ENCODE measurements at places on chromosomes 16 and 17.

DNA sequence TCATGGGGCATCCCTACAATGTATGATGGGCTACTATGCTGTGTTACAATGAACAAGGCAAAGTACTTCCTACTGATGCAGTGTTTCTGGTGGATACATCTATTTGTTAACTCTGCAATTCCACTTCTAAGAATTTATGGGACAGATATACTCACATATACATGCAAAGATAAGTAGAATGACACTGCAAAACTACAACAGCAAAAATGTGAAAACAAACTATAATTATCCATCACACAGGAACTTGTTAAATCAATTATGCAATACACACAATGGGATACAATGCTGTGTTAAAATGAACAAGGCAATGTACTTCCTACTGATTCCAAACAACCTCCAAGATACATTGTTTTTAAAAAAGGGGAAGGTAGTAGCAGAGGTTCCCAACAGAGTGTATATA, 3.2 kb downstream of the DDX52 start:
- H3K36me3 ChIP-seq, result peaks cover 38% of the 10 kb centered on the region
- no peak overlapping the region for H3K4me3 ChIP-seq
- H3K27me3 ChIP-seq, result no peaks in the 10 kb centered on the region
- no peak for DNase-seq
- H3K27ac ChIP-seq, result no peak overlapping the region

GRCh38 chr17:72967977-72968585, 124.4 kb downstream of the SLC39A11 start:
- no peaks in the 10 kb centered on the region for H3K4me1 ChIP-seq
- DNase-seq, result no peak
- H3K4me3 ChIP-seq, result no peak overlapping the region
- no peaks in the 10 kb centered on the region for H3K27me3 ChIP-seq
- H3K27ac ChIP-seq, result no peak overlapping the region

- H3K4me1 ChIP-seq, result no peaks in the 10 kb centered on the region
- no peak overlapping the region for H3K4me3 ChIP-seq
- no peaks in the 10 kb centered on the region for H3K27me3 ChIP-seq
- no peak for DNase-seq
These were observed 6.2 kb downstream of the BRCA1 start for GRCh38 chr17:43118679-43119615.

DNA sequence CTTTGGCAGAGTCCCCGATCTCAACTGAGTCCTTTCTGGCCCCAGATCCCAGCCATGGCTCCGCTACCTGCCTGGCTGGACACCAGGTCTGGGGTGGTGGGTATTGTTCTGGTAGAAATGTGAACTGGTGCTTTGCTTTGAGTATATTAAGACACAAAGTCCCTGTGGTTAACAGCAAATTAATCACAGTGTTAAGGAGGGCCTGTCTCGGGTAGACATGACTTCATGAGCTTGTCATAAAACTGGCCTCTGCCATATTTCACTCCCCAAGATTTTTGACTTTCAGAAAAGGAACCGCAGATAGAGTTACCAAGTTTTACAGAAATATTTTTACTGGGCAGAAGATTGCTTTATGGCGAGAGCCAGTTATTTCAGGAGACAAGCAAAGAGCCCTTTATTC, 19.5 kb downstream of the NKD1 start:
- H3K4me3 ChIP-seq, result no peak overlapping the region
- H3K4me1 ChIP-seq, result peaks cover 22% of the 10 kb centered on the region
- no peaks in the 10 kb centered on the region for H3K27me3 ChIP-seq
- peak overlapping the region; percentile 75 for H3K27ac ChIP-seq
- peaks cover 39% of the 10 kb centered on the region for H3K36me3 ChIP-seq

DNA sequence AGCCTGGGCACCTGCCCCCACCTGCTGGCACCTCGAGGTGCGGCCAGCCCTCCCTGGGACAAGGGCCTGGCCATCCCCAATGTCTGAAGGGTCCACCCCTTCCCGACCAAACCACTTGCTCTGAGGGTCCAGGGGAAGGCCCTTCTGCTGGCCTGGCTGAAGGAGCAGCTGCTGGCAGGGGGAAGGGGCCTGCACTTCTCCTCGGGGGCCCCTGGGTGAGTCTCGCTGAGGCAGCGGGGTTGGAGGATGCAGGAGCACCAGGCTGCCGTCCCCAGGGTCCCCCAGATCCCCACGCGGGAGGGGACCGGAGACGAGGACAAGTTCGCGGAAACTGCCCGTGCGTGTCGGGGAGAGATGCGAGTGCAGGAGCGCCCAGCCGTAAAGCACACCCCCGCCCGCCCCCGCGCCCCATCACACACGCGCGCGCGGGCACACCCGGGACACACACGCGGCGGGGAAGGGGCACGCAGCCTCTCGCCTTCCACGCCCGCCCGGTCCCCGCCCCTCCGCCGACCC, 725 bp upstream of the CACNA1H start:
- no peak for DNase-seq
- no peaks in the 10 kb centered on the region for H3K4me1 ChIP-seq

DNA sequence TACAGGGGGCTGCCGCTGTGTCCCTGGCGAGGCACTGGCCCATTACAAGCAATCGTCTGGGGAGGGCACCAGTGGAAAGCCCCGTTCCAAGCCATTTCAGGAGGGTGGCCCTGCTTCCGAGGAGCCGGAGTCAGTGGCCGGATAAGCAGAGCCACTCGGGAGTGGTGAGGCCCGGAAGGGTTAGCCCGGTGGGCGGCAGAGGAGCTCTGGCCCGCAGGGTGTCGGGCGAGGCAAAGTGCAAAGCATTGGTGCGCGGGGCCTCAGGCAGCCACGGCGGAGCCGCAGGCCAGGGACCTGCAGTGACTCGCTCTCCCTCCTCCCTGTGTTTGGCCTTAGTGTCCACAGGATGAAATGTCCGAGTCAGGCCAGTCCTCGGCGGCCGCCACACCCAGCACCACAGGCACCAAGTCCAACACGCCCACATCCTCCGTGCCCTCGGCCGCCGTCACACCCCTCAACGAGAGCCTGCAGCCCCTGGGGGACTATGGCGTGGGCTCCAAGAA, 24.6 kb downstream of the NME3 start:
- no peak for DNase-seq
- no peak overlapping the region for H3K27ac ChIP-seq
- H3K27me3 ChIP-seq, result no peaks in the 10 kb centered on the region
- H3K36me3 ChIP-seq, result peaks cover 79% of the 10 kb centered on the region
- no peaks in the 10 kb centered on the region for H3K4me1 ChIP-seq

DNA sequence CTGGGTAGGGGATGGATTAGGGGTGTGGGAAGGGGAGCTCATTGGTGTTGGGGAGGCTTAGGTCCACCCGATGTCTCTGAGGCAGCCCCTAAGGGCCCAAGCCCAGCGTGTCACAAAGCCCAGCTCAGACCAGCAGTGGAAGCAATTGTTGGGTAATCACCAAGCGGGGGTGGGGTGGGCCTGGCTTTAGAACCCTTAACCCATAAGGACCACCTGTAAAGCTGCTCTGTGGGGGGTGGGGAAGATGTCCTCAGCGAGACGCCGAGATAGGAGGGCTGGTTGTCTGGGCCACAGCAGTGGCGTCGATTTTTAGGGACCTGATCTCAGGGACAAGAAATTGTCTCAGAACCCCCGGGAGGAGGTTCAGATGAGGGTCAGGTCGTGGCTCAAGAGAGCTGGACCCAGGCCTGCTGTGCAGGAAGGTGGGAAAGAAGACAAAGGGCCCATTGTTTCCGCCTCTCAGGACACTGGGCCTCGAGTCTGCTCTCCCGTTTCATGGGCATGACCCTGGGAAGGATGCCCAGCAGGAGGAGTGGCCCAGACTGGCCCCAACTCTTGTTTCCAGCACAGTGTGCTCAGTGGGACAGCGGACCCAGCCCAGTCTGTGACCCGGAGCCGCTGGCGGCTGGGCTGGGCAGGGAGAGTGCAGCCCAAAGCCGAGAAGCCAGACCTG, 15.9 kb downstream of the ST6GALNAC2 start:
- DNase-seq, result no peak
- no peak overlapping the region for H3K27ac ChIP-seq
- H3K4me1 ChIP-seq, result no peaks in the 10 kb centered on the region
- peaks cover 14% of the 10 kb centered on the region for H3K27me3 ChIP-seq

- no peak overlapping the region for H3K27ac ChIP-seq
- no peak overlapping the region for H3K4me3 ChIP-seq
- DNase-seq, result no peak
- no peaks in the 10 kb centered on the region for H3K4me1 ChIP-seq
- no peaks in the 10 kb centered on the region for H3K27me3 ChIP-seq
These were observed 36.8 kb upstream of the DYNLL2 start for GRCh38 chr17:58046239-58047094.

DNA sequence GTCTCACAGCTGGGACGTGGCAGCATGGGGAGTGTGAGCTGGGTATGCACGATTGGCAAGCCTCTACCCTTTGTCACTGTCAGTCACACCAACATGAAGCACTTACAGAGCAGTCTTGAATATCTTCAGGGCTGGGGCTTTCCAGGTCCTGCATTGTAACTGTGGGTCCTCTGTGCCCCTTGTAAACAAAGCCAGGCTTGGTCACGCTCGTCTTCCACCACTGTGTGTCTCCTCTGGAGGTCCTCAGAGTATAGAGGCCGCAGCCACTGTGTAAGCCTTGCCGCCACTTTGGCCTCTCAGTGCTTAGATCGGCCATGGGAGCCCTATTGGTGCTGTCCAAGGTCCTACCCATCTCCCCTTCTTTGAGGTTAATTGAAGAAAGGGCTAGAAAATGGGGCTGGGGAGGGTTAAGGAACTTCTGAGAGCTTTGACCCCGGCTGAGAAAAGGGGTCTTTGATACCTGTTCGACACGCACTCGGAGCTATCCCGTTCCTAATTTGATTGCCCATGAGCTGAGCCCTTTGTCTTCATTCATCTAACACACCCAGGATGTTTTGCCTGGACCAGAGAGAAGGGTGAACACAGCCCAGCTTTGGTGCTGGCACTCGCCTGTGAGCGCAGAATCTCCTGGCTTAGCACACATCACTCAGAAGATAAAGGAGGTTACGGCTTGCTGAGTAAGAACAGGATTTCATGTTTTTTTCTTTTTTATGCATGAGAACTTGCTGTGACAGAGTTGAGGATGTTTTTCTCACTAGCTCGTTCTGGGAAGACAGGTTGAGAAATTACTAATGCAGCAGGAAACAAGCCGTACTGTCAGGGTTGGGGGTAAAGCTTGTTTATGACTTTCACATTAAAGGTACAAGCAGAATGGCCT, 267.9 kb downstream of the CPPED1 start:
- no peak overlapping the region for H3K4me3 ChIP-seq
- H3K36me3 ChIP-seq, result no peaks in the 10 kb centered on the region
- DNase-seq, result no peak
- H3K27me3 ChIP-seq, result no peaks in the 10 kb centered on the region

GRCh38 chr17:80166446-80166845, 3.4 kb upstream of the CARD14 start:
- H3K4me1 ChIP-seq, result no peaks in the 10 kb centered on the region
- DNase-seq, result no peak
- no peak overlapping the region for H3K4me3 ChIP-seq
- H3K27me3 ChIP-seq, result peaks cover 17% of the 10 kb centered on the region
- H3K27ac ChIP-seq, result no peak overlapping the region
- no peaks in the 10 kb centered on the region for H3K36me3 ChIP-seq

- peaks cover 6% of the 10 kb centered on the region for H3K4me1 ChIP-seq
- no peaks in the 10 kb centered on the region for H3K36me3 ChIP-seq
- no peak overlapping the region for H3K4me3 ChIP-seq
- H3K27me3 ChIP-seq, result no peaks in the 10 kb centered on the region
These were observed 57.7 kb downstream of the OR1D5 start for GRCh38 chr17:3005696-3006095.

DNA sequence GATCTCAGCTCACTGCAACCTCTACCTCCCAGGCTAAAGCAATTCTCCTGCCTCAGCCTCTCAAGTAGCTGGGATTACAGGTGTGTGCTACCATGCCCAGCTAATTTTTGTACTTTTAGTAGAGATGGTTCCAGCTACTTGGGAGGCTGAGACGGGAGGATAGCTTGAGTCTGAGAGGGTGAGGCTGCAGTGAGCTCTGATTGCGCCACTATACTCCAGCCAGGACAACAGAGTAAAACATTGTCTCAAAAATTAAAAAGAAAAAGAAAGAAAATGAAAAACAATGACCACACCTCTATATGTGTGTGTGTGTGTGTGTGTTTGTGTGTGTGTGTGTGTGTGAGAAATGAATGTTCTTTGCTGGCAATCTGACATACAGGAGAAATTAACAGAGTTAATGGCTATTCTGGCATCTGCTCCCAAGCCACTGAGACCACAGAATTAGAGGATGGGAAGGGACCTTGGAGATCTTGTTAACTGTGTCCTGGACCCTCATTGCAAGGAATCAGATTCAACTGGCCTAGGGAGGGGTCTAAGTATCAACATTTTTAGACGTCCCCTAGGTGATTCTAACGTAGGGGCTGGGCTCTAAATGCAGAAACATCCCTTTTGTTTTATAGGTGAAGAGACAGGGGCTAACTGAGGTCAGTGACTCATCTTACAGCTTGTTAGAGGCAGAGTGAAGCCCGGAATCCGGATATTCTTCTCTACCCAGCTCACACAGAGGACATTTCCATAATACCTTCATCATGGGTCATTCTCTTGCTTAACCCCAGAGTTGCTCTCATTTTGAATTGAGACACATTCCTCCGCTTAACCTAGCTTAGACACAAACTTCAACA, 16.4 kb upstream of the MARCHF10 start:
- peaks cover 8% of the 10 kb centered on the region for H3K4me1 ChIP-seq
- H3K27ac ChIP-seq, result no peak overlapping the region

GRCh38 chr16:46900455-46901235, 16.5 kb downstream of the GPT2 start:
- H3K4me3 ChIP-seq, result no peak overlapping the region
- peaks cover 12% of the 10 kb centered on the region for H3K36me3 ChIP-seq
- no peak overlapping the region for H3K27ac ChIP-seq
- no peaks in the 10 kb centered on the region for H3K4me1 ChIP-seq

- H3K4me1 ChIP-seq, result no peaks in the 10 kb centered on the region
- H3K36me3 ChIP-seq, result peaks cover 6% of the 10 kb centered on the region
- no peaks in the 10 kb centered on the region for H3K27me3 ChIP-seq
- no peak overlapping the region for H3K27ac ChIP-seq
These were observed 107.5 kb downstream of the CCDC182 start for GRCh38 chr17:57637666-57638010.

DNA sequence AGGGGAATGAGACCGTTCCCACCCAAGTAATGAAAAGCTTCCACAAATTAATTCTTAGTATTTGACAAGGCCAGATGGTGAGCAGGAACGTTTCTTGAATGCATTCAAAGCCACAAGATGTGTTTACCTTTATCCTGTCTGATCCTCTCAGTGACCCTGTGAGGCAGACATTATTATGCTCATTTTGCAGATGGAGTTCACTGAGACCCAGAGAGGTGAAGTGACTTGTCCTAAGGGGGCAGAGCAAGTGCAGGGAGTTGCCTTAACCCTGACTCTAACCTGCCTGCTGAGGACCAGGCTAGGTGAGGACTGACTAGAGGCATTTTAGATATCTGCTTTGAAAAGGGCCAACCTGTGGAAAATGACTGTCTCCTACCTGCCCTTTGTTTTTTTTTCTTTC, 156.7 kb downstream of the HAPSTR1 start:
- H3K4me3 ChIP-seq, result no peak overlapping the region
- no peak overlapping the region for H3K27ac ChIP-seq
- no peaks in the 10 kb centered on the region for H3K27me3 ChIP-seq
- no peaks in the 10 kb centered on the region for H3K4me1 ChIP-seq
- H3K36me3 ChIP-seq, result no peaks in the 10 kb centered on the region

DNA sequence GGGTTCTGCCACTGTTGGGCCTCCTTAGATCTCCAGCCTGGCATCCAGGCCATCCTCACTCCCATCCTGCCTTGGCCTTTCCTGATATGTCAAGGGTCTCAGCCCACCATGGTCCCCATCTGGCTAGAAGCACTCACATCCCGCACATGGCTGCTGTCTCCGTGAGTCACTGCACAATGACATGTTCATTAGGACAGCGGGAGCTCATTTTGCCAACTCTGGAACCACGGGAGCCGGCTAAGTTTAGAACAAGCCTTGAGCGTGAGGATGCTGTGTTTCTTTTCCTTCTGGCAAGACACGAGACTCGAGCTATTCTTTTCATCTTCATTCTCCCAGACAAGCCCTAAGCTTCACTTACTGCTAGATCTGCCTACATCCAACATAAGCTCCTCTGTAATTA, 65.7 kb upstream of the KSR1 start:
- no peaks in the 10 kb centered on the region for H3K27me3 ChIP-seq
- no peak overlapping the region for H3K4me3 ChIP-seq
- no peaks in the 10 kb centered on the region for H3K36me3 ChIP-seq
- H3K4me1 ChIP-seq, result no peaks in the 10 kb centered on the region
